ENCODE measurements at places on chromosomes 2 and 18.

DNA sequence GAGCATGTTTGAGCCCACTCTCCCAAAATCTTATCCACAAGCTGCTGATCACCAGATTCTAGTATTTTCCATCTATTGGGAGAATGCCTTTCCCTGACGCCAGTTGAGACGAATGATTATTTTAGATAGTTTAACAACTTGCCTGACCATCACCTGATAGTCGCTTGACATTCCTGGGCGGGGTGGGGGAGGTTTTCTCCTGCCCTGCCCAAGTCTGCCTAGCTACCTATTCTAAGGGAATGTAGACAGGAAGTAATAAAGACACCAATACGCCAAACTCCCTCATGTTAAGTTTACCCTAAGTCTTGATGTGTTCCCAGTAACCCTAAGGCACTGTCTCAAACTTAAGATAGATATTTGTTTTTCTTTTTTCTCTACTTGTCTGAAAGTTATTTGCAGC is 4.6 kb upstream of the ACAA2 start:
- DNase-seq: no peak

DNA sequence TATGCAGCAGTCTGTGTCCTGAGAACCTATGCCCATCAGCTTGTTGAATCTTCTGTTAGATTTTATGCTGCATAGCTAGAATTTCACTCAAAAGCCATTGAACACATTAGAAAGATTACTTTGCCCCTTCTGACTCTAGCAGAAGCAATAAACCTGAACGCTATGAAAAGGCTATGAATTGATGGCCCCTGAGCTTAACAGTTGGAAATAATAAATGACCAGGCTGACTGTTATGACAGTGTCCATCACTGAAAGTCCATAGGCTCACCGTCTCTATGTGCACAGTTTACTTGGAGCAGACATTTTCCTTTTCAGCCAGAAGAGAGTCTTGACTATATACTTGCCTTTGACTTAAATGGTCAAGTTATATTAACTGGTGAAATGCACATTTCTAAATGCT is 1618.8 kb upstream of the ACVR2A start:
- no peak for DNase-seq

DNA sequence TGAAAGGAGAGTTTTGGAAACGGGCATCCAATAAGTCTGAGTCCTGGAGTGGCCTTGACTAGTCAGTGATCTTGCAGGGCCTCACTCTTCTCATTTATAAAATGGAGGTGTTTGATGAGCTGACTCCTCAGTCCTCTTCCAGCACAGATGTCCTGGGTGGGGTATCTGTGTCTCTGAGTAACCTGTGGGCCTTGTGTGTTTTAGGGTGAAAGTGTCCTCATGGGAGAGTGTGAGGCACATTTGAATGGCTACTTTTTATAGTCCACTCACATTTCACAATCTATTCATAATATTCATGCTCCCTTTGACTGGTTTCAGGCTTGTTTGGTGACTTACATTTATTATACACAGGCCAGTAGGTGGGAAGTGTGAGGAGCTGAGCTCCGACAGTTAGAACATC is 106.4 kb upstream of the CELF4 start:
- DNase-seq: no peak

GRCh38 chr2:16747257-16747656 is 81.6 kb upstream of the CYRIA start:
- DNase-seq: no peak

- no peak for DNase-seq
These were observed 61.9 kb upstream of the ALPP start for GRCh38 chr2:232316461-232317330.

GRCh38 chr2:195490319-195490718 is 166.7 kb upstream of the SLC39A10 start:
- no peak for DNase-seq

GRCh38 chr2:237227592-237228280 is 142.0 kb downstream of the COPS8 start:
- DNase-seq: peak; percentile 25

- no peak for DNase-seq
These were observed 21.4 kb downstream of the STK17B start for GRCh38 chr2:196149948-196150347.

DNA sequence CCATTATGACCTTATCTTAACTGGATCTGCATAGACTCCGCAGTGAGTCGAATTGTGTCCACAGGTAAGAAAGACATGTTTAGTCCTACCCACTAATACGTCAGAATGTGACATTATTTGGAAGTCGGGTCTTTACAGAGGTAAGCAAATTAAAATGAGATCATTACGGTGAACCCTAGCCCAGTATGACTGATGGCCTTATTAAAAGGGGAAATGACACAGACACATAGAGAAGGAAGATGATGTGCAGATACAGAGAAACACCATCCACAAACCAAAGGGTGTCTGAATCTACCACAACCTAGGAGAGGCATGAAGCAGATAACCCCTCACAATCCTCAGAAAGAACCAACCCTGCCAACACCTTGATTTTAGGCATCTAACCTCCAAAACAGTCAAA is 135.6 kb downstream of the GALNT1 start:
- DNase-seq: no peak

- no peak for DNase-seq
These were observed 34.1 kb upstream of the SOS1 start for GRCh38 chr2:39154944-39155343.

- no peak for DNase-seq
These were observed 167.0 kb upstream of the HAAO start for GRCh38 chr2:42959234-42960001.

DNA sequence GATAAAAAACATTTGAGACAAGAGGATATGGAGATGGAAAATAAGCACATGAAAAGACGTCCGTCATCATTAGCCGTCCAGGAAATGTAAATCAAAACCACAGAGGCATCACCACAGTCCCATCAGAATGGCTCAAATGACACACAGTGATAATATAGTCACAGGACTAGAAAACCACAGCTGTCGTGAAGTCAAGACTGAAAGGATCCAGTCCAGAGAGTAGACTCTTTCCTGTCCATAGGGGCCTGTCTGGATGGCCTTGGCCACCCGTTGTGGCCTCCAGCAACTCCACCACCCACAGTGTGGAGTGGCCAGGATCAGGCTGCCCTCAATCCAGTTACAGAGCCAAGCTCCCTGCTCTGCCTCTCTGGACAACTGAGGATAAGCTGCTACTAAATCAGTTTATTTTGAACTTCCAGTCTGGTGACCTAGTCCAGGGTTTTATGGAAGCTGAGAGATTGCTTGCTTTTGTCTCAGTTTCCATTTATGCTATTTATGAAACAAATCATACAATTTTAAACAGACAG is 60.4 kb downstream of the RHOB start:
- DNase-seq: peak; percentile 28

- no peak for DNase-seq
These were observed 357.1 kb downstream of the EN1 start for GRCh38 chr2:118490330-118490729.

- peak; percentile 14 for DNase-seq
These were observed 909 bp downstream of the TGFA start for GRCh38 chr2:70552501-70553333.

DNA sequence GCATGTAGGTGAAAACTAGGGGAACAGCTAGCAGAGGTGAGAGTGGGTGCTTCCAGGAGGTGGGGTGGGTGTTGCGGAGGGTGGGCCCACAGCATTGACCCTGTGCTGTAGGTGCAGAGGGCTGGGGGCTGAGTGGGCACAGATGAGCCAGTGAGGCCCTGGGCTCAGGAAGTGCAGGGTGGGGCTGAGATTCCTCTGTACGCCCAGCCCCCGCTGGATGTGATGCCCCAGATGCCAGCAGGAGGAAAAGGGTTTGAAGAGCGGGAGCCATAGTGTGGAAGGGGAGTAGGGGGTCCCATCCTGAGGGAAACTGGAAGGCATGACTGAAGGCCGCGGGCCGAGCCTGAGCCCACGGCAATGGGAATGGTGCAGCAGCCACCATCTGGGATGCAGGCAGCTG is 14.1 kb upstream of the OTOS start:
- no peak for DNase-seq

- DNase-seq: no peak
These were observed 6.9 kb downstream of the METTL4 start for GRCh38 chr18:2564373-2564772.

GRCh38 chr18:31591113-31591512 is 564 bp upstream of the TTR start:
- DNase-seq: no peak

DNA sequence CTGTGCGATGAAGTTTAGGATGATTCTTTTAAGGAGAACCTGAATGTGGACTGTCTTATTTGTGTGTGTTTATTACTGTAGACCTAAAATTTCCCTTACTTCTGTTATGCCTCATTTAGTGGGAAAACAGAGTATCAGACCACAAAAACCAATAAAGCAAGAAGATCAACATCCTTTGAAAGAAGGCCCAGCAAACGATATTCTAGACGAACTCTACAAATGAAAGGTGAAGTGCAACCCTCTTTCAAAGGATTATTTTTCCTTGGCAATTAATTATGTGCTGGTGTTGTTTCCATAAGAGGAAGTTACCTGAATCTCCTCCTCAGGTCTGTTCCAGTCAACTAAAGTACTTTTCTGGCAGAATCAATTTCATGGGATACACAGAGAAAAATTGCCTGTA is 78.6 kb downstream of the EPB41L5 start:
- no peak for DNase-seq

DNA sequence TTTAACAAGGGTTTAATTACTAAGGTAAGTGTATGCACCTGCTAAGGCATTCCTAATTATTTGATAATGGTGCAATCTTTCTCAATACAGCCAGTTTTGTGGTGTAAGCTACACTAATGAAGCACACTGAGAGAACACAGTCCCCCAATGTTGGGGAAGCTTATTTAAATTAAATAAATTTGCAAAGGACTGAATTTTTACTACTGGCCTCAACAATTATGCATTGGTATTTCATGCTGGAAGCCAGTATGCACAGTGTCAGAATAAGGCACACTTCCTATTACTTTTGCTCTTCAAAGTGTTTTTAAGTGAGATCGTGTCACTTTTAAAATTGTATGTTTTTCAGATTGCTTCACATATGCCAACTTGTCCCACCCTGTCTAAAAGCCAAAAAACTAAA is 103.2 kb upstream of the ZNF521 start:
- DNase-seq: no peak

DNA sequence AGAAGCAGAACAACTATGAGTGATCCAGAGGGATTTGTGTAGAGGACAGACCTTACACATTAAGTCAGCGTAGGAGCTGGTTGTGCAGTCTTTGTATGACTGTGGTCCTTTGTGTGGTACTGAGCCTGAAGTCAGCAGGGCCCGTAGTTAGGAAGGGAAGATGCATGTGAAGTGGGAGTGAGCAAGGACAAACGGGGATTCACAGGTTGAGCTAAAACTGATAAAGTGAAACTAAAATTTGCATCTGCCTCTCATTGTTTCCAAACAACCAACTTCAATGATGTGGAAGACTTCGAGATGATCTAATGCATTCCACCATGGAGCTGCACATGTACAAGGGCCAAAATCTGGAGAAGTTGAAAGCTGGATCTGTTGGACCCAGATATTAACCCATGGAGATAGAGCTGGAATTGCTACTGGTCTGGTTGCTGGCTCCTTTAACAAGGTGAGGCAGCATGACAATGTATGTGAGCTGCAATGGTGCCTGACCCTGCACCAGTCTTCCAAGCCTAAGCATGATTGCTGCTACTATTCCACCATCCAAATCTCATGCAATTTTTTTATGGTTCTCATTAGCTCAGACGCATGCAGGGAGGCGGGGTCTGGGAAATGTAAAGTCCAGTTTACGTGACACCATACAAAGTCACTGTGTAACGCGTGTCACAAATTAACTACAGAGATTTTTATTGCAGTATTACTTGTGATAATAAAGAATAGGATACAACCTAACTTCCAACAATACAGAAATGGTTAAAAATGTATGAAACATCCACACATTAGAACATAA is 12.1 kb upstream of the CYBRD1 start:
- peak; percentile 23 for DNase-seq

- DNase-seq: no peak
These were observed 179.6 kb downstream of the ZBTB7C start for GRCh38 chr18:48229552-48229981.

DNA sequence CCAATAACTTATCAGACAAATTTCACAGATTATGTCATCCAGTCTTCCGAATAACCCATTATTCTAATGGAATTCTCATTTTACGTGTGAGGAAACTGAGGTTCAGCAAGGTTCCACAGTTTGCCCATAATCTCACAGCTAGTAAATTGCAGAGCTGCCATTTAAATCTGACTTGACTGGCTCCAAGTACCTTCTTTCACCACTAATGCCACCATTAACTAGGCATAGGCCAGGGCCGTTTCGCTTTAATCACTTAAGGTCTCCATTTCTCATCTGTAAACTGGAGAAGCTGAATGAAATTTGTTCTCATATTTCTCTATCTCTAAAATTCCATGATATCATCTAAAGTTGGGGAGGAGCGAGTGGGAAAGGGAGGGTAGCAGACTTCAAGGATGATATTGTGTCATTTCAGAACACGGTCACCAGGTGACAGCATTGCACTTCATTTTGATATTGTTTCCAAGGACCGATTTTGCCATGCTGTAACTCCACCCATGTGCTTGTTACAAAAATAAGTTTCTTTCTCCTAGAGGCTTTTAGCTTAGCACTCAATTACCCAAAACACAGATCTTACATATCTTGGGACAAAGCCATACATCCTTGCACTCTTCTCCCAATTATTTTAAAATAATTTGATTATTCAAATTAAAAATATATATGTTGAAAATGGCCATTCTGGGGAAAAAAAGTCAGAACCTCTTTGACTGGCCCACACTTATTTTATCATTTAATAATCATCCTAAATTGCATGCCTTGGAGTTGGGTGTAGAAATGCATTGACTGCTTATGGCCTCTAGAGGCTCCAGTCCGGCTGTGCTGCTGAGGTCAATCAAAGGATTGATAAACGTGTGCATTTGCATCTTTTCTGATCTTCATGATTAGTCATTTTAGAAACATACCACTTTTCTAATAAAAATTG is 123.8 kb downstream of the AKAIN1 start:
- peak; percentile 34 for DNase-seq

GRCh38 chr2:38181806-38182491 is 106.0 kb upstream of the CYP1B1 start:
- no peak for DNase-seq

DNA sequence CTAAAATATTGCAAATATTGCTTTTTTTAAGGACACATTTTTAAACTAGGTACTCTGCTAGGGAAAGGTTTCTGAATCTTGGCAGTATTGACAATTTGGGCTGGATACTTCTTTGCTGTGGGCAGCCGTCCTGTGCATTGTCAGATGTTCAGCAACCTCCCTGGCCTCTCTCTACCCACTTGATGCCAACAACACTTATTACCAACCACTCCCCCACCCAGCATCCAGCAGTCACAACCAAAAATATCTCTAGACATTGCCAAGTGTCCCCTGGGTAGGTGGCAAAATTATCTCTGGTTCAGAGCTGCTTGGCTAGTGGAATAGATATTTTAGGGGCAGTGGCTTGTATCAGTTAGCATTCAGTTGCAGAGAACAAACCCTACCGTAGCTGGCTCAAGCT is 114.3 kb upstream of the PNPT1 start:
- no peak for DNase-seq

GRCh38 chr2:97880334-97880733 is 115.4 kb downstream of the TMEM131 start:
- no peak for DNase-seq

GRCh38 chr2:209388446-209389037 is 35.3 kb upstream of the MAP2 start:
- DNase-seq: no peak

- no peak for DNase-seq
These were observed 128.0 kb upstream of the MSH6 start for GRCh38 chr2:47654790-47655562.

GRCh38 chr2:19371996-19372582 is 13.7 kb upstream of the OSR1 start:
- DNase-seq: no peak
